HFFc6 (cell line): ENCODE measurements at places on chromosomes 5 and 9.

DNA sequence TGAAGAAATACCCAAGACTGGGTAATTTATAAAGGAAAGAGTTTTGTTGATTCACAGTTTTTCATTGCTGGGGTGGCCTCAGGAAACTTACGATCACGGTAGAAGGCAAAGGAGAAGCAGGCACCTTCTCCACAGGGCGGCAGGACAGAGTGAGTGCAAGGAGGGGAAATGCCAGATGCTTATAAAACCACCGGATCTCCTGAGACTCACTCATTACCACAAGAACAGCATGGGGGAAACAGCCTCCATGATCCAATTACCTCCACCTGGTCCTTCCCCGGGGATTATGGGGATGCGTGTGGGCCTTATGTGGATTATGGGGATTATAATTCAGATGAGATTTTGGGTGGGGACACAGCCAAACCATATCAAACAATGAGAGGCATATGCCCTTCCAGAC is 18.5 kb upstream of the RORB start:
- no peaks in the 10 kb centered on the region for H3K27me3 ChIP-seq
- no peak overlapping the region for H3K4me3 ChIP-seq
- H3K27ac ChIP-seq: no peak overlapping the region
- no peaks in the 10 kb centered on the region; the same call in 1 of the 2 replicates for H3K36me3 ChIP-seq

GRCh38 chr5:166499447-166500240 is 1791.8 kb upstream of the WWC1 start:
- H3K36me3 ChIP-seq: no peaks in the 10 kb centered on the region
- DNase-seq: no peak
- H3K27me3 ChIP-seq: no peaks in the 10 kb centered on the region
- no peak overlapping the region for H3K4me3 ChIP-seq
- H3K4me1 ChIP-seq: no peaks in the 10 kb centered on the region

- peaks cover 4% of the 10 kb centered on the region; the same call in 1 of the 2 replicates for H3K27me3 ChIP-seq
- peaks cover 14% of the 10 kb centered on the region for H3K4me1 ChIP-seq
- no peaks in the 10 kb centered on the region for H3K36me3 ChIP-seq
- H3K4me3 ChIP-seq: no peak overlapping the region
Observed at GRCh38 chr5:42759456-42759855, 2.8 kb downstream of the CCDC152 start.

- DNase-seq: no peak
- no peak overlapping the region for H3K27ac ChIP-seq
- H3K4me3 ChIP-seq: no peak overlapping the region
- H3K27me3 ChIP-seq: no peaks in the 10 kb centered on the region; the same call in 1 of the 2 replicates
- peaks cover 8% of the 10 kb centered on the region for H3K36me3 ChIP-seq
- H3K4me1 ChIP-seq: peaks cover 29% of the 10 kb centered on the region
Observed at GRCh38 chr5:149195337-149195887, 54.1 kb downstream of the ABLIM3 start.

DNA sequence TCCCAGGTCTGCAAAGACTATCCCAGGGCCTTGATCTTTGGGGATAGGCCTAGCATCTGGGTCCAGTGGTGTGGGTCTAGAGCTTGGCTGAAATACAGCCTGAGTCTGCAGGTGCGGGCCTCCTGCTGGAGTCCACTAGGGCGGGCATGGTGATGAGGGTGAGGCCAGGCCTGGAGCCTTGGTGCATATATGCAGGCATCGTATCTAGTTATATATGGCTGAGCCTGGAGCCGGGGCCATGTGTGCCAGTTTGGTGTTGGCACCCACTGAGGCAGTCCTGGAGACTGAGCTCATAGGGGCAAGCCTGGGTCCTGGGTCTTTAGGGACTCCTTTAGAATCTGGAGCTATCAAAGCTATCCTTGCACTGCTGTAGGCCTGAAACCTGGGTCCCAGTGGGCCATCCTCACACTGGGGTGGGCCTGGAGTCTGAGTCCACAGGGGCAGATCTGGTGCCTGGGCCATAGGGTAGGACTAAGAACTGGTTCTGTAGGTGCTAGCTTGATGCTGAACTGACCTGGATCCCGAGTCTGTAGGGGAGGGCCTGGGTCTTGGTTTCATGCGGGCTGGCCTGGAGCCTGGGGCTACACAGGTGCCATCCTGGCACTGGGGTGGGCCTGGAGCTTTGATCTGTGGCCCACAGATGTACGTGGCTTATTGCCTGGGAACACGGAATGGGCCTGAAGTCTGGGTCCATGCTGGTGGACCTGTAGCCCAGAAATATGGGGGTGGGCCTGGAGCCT is 346.5 kb upstream of the MEF2C start:
- no peaks in the 10 kb centered on the region for H3K4me1 ChIP-seq
- no peak overlapping the region for H3K27ac ChIP-seq
- H3K27me3 ChIP-seq: no peaks in the 10 kb centered on the region

DNA sequence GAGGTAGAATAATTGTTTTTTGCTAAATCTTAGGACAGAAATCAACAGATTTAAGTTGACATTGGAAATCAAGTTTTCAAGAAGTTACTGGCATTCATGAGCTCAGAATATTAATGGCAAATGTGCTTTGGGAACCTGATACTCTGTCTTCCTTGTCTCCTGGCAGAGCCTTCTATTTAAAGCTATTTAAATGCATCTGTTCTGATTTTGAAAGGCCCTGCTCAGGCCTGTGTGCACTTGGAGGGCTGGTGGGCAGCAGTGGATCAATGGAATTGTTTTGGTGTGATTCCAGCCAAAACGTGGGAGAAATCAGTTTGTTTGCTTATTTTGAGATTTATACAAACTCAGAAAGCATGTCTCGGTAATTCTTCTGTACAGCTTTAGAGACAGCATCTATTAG is 38.5 kb downstream of the FBXL7 start:
- peaks cover 25% of the 10 kb centered on the region for H3K36me3 ChIP-seq
- H3K4me1 ChIP-seq: peaks cover 18% of the 10 kb centered on the region
- no peak for DNase-seq
- no peak overlapping the region for H3K4me3 ChIP-seq
- H3K27me3 ChIP-seq: no peaks in the 10 kb centered on the region

DNA sequence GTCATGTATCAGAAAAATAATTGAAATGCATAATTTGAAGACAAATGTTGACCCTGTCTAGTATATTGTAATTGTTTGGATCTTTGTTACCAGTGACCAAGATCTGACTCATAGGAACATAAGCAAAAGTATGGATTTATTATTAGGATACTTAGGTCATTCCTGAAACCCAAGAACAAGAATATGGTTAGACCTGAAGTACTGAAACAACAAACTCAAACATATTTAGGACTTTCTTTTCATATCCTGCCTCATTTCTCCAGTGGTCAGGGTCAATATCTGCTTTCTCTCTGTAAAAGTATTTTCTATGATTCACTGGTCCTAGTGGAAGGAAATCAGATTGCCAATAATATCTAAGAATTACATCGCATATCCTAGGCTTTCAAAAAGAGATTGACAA is 1937.1 kb upstream of the WWC1 start:
- no peaks in the 10 kb centered on the region for H3K27me3 ChIP-seq
- H3K4me1 ChIP-seq: no peaks in the 10 kb centered on the region
- no peak overlapping the region for H3K27ac ChIP-seq
- H3K4me3 ChIP-seq: no peak overlapping the region
- H3K36me3 ChIP-seq: no peaks in the 10 kb centered on the region

DNA sequence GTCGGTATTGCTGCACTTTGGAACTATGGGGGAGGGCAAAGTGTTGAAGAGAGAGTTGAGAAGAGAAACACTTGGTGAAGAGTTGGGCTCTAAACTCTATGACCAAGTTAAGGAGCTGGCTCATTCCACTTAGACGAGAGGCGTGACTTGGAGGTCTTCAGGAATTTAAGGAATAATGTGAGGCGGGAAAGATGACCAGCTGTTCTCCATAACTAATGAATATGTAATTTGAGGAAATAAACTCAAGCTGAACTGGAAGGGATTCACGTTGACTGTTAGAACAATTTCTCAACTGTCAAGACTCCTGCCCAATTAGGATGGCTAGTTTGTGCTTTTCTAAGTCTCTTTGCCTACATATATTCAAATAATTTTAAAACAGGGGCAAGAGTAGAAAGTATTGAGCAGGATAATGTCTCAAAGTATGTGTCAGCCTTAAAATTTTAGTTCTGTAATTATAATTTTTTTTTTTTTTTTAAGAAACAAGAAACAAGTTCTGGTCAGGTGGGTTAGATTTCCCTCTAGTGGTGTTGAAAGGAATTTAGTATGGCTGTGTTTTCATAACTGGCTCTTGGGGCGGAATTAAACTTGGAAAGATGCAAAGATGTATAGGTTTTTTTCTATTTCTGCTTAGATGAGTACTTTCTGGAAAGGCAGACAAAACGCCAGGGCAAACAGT is 33.4 kb downstream of the TMEM252 start:
- H3K4me3 ChIP-seq: no peak overlapping the region
- peak; percentile 28 for DNase-seq
- H3K36me3 ChIP-seq: no peaks in the 10 kb centered on the region
- H3K27ac ChIP-seq: no peak overlapping the region

- H3K36me3 ChIP-seq: no peaks in the 10 kb centered on the region
- H3K27me3 ChIP-seq: no peaks in the 10 kb centered on the region
- peaks cover 36% of the 10 kb centered on the region for H3K4me1 ChIP-seq
- no peak overlapping the region; the same call in 1 of the 2 replicates for H3K4me3 ChIP-seq
Observed at GRCh38 chr9:16575142-16575985, 295.1 kb downstream of the BNC2 start.

DNA sequence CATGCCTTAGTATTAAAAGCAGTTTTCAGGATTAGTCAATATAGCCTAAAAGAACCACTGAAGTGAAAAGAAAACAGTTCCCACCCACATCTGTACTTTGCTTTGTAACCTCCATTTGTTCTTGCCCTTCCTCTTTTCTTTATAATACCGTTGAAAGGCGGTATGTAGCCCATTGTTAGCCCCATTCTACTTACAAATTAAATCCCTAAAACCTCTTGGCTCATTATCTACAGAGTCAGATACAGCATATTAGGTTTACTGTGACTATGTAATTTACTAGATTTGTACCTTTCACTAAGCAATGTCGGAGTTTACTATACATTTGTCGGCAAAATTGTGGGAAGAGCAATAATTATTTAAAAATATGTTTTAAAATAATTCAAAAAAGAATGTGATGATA is 17.3 kb downstream of the ALDH1A1 start:
- peaks cover 16% of the 10 kb centered on the region; the same call in 1 of the 2 replicates for H3K36me3 ChIP-seq
- no peaks in the 10 kb centered on the region for H3K27me3 ChIP-seq
- peaks cover 41% of the 10 kb centered on the region for H3K4me1 ChIP-seq
- DNase-seq: no peak
- no peak overlapping the region for H3K4me3 ChIP-seq
- no peak overlapping the region for H3K27ac ChIP-seq

GRCh38 chr5:93741136-93741811 is at the start of gene POU5F2:
Gene POU5F2 (minus strand): TSS chr5:93741600. CDS start chr5:93741563, 37 bp downstream.
- peaks cover 16% of the 10 kb centered on the region for H3K4me1 ChIP-seq
- DNase-seq: no peak
- H3K27ac ChIP-seq: no peak within 1 kb of the TSS
- H3K27me3 ChIP-seq: no peaks in the 10 kb centered on the region
- H3K36me3 ChIP-seq: peaks cover 19% of the 10 kb centered on the region
- no peak within 1 kb of the TSS for H3K4me3 ChIP-seq

DNA sequence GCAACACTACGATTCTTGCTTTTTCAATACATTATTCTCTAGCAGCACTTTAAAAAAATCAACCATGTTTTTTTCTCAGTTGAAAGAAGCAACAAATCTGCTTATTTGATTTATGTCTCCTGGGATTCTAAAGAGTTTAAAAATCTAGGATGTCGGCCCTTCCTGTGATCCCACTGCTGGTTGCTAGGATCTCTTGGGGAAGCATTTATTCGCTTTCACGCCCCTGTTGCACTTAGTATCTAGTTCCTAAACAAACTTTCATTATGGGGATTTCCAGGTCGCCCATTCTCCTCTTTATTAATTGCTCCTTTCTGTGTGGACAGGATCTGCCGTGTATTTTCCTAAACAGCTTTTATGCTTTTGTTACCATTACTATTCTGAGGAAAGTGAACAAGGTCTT is 313.5 kb downstream of the AGTPBP1 start:
- no peak overlapping the region for H3K4me3 ChIP-seq
- no peaks in the 10 kb centered on the region for H3K36me3 ChIP-seq
- H3K4me1 ChIP-seq: peaks cover 5% of the 10 kb centered on the region
- H3K27me3 ChIP-seq: peaks cover 8% of the 10 kb centered on the region
- DNase-seq: no peak
- H3K27ac ChIP-seq: no peak overlapping the region

GRCh38 chr9:119963798-119964372 is 594.6 kb upstream of the BRINP1 start:
- H3K27ac ChIP-seq: peak overlapping the region; percentile 88
- H3K4me1 ChIP-seq: peaks cover 27% of the 10 kb centered on the region
- DNase-seq: peak; percentile 89
- peak overlapping the region; percentile 76 for H3K4me3 ChIP-seq
- H3K36me3 ChIP-seq: no peaks in the 10 kb centered on the region

DNA sequence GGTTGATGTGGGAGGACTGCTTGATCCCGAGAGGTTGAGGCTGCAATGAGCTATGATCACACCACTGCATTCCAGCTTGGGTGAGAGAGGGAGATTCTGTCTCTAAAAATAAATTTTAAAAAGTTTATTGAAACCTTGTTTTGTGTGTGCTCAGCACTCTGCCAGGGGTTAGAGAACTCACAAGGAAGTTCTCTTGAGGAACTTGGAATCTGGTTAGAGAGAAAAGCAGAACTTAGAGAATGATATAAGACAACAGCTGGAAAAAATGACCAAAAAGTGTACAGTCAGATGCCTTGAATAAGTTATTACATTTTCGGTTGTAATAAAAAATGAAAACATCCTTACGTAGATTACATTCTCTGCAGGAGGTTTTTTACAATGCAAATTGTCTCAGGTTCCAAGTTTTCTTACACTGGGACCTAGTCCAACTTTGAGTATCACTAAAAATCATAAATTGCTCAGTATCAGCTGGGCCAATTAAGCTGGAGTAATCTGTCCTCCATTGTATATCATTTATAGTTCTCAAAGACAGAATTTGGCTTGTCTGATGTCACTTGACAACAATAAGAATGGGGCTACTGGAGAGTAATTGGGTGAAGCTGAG is 21.7 kb upstream of the TENT2 start:
- peaks cover 4% of the 10 kb centered on the region; the same call in 1 of the 2 replicates for H3K27me3 ChIP-seq
- no peak for DNase-seq
- no peaks in the 10 kb centered on the region for H3K4me1 ChIP-seq
- no peaks in the 10 kb centered on the region for H3K36me3 ChIP-seq

- peak overlapping the region; percentile 81 for H3K4me3 ChIP-seq
- DNase-seq: no peak
Observed at GRCh38 chr5:43037636-43038495, 2.3 kb downstream of the ANXA2R start.

- H3K4me1 ChIP-seq: no peaks in the 10 kb centered on the region
- no peak overlapping the region for H3K4me3 ChIP-seq
- H3K27me3 ChIP-seq: peaks cover 12% of the 10 kb centered on the region
- H3K27ac ChIP-seq: no peak overlapping the region
- no peak for DNase-seq
- H3K36me3 ChIP-seq: no peaks in the 10 kb centered on the region
Observed at GRCh38 chr5:151383011-151383410, 35.7 kb upstream of the SLC36A2 start.

GRCh38 chr9:84600739-84601138 is 68.8 kb upstream of the NTRK2 start:
- H3K4me1 ChIP-seq: no peaks in the 10 kb centered on the region
- no peaks in the 10 kb centered on the region; the same call in 1 of the 2 replicates for H3K27me3 ChIP-seq
- DNase-seq: no peak
- H3K27ac ChIP-seq: no peak overlapping the region
- H3K4me3 ChIP-seq: no peak overlapping the region

GRCh38 chr5:16391858-16392649 is 73.5 kb downstream of the ZNF622 start:
- no peak overlapping the region for H3K27ac ChIP-seq
- no peaks in the 10 kb centered on the region; the same call in none of the 2 replicates for H3K27me3 ChIP-seq
- DNase-seq: no peak
- H3K4me1 ChIP-seq: peaks cover 18% of the 10 kb centered on the region
- no peaks in the 10 kb centered on the region for H3K36me3 ChIP-seq

- H3K27me3 ChIP-seq: peaks cover under 1% of the 10 kb centered on the region; the same call in 1 of the 2 replicates
- no peak for DNase-seq
- no peak overlapping the region for H3K4me3 ChIP-seq
- H3K27ac ChIP-seq: no peak overlapping the region
- peaks cover 14% of the 10 kb centered on the region for H3K4me1 ChIP-seq
Observed at GRCh38 chr9:130430232-130430631, 14.5 kb upstream of the ASS1 start.
